ENCODE measurements at places on chromosomes 6 and 20. TPM values are rescaled to one million over a fixed set of nuclear protein-coding genes. Genes with fewer than 3 reads are reported as not detected.

- DNase-seq: no peak
These were observed 129.3 kb upstream of the SYNCRIP start for GRCh38 chr6:85771925-85772430.

GRCh38 chr20:59421920-59422637 lies 121.7 kb downstream of the EDN3 start:
- DNase-seq: no peak

DNA sequence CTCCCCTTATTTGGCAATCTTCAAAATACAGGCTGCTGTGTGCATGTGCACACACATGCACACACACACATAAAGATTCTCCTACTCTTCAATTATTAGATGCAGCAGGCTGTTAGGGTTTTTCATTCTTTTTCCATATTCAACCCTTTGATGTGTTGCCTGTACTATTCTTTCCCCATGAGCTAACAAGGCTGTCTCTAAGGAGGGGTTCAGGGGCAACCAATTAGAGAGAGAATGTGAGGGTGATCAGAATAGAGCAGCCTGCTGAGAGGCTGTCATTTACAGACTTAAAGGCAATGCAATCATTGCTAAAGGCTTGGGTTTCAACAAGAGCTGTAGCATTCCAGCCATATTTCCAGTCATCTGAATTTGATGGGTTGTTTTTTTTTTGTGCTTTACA lies 467.4 kb upstream of the ID4 start:
- DNase-seq: no peak

PSORS1C2 gene
- polyA plus RNA-seq: not detected

AURKA gene
- polyA plus RNA-seq: 14.2 TPM

- no peak for DNase-seq
These were observed 8.4 kb downstream of the HLA-E start for GRCh38 chr6:30497714-30498113.

ZC3H12D gene
- polyA plus RNA-seq: 0.53 TPM

DNA sequence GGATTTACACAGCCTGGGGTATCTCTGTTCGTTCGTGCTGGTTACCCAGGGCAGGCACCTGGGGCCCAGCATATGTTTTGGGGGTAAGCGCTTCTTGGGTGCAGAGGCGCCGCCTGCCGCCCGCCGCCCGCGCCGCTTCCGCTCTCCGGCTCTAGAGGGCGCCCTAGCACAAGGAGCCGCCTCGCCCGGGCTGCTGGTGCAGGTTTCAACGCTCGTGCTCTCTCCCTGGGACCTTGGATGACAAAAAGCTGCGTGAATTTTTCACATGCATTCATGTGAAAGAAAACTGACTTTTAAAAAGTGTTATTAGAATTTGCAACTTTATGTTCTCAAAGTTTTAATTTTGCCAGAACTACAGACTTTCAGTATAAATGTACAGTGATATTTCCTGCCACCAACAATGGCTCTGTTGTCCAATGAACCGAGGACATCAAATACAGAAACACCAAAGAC lies 32.5 kb downstream of the PRR18 start:
- peak; percentile 41 for DNase-seq

DNA sequence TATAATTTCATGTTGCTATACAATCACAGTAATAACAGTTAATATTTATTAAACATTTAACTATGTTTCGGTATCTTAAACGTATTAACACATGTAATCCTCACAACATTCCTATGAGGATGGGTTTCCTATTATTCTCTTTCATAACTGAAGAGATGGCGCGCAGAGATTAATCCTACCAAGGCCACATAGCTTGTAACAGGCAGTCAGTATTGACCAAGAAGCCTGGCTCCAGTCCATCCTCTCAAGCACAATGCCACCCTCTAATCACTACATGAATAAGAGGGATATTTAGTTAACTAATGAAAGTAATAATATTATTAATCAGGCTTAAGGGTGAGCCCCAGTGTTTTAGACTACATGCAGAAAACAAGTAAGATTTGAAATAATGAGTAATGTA lies 149.7 kb upstream of the SIM1 start:
- no peak for DNase-seq

DNA sequence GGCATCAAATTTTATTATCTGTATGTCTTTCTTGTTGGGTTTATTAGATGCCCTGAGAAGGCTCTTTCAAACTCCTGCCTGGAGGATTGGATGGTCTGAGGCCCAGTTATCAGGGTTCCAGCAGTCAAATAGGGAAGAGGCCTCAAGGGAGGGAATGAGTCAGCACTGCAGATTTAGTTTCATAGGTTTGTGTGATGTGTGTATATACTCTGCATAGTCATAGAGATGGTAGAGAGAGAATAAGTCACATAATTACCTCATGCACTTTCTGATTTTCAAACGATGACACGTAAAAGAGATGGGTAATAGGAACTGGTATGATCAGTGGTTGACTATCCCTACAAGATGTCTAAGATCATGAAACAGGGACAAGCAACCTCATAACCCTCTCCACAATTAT lies 82.1 kb downstream of the ADAT2 start:
- no peak for DNase-seq

RRAGD gene
- polyA plus RNA-seq: 36.7 TPM

DNA sequence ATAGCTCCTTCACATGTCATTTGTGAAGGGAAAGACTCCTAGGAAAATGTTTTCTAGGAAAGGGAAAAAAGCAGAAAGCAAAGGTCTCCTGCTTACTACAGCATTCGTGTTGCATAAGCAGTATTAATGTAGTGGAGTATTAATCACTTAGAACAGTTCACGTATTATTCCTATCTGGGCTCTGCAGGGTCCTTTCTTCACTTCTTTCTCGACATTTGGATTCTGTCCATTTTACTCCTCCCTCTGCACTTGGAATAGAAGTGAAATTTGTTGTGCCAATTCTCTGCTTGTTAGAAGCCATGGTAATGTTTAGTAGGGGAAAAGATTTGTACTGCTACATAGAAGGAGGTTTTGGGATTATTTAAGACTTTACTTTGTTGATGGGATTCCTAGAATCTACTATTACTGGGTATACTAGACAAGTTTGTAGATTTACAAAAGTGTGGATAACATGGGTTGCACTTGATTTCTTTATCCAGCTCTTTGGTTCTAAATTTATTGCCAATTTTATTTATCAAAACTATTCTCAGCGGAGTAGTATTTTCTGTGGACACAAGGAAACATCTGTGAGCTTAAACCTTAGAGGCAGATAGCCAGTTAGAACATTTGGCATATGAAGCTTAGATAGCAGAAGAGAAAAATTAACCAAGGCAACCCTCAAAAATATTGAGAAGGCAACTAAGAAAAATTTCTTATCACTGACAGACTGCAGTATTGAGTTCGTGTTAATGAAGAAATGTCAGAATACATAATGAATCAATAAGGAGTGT lies 108.4 kb upstream of the ESR1 start:
- no peak for DNase-seq

- DNase-seq: no peak
These were observed 22.3 kb downstream of the MARCKS start for GRCh38 chr6:113879186-113880096.

DNA sequence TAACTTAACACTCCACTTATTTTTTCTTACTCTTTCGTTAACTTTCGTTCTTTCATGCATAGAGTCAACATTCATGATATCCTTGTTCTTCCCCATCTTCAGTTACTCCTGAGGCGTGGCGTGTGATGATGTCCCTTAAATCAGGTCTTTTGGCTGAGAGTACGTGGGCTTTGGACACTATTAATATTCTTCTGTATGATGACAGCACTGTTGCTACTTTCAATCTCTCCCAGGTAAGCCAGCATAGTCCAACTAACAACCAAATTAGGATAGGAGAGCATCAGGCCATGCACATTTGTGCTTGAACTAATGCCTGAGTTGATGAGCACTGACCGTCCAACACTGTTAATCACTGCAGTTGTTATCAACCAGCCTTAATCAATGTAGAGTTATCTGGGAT lies 119.6 kb downstream of the TMEM242 start:
- no peak for DNase-seq

DNA sequence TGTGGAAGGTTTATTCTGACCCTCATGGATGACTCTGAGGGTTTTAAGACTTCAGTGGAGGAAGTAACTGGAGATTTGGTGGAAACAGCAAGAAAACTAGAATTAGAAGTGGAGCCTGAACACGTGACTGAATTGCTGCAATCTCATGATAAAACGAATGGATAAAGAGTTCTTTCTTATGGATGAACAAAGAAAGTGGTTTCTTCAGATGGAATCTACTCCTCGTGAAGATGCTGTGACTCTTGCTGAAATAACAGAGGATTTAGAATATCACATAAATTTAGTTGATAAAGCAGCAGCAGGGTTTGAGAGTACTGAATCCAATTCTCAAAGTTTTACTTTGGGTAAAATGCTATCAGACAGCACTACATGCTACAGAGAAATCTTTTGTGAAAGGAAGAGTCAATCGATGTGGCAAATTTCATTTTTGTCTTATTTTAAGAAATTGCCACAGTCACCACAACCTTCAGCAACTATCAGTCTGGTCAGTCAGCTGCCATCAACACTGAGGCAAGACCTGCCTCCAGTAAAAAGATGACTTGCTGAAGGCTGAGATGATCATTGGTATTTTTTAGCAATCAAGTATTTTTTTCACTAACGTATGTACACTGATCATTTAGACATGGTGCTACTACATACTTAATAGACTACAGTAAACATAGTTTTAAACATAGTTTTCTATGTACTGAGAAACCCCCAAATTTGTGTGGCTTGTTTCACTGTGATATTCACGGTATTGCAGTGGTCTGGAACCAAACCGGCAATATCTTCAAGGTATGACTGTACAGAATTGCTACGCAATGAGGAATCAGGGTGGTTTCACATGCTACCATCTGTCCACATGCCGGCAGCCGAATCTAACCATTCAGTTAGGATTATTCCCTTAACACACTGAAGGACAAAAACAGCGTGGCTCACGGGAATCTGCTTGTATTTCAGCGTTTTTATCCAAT lies 149.0 kb downstream of the MYB start:
- DNase-seq: no peak

- no peak for DNase-seq
These were observed 138.0 kb downstream of the THBS2 start for GRCh38 chr6:169115632-169116031.

DNA sequence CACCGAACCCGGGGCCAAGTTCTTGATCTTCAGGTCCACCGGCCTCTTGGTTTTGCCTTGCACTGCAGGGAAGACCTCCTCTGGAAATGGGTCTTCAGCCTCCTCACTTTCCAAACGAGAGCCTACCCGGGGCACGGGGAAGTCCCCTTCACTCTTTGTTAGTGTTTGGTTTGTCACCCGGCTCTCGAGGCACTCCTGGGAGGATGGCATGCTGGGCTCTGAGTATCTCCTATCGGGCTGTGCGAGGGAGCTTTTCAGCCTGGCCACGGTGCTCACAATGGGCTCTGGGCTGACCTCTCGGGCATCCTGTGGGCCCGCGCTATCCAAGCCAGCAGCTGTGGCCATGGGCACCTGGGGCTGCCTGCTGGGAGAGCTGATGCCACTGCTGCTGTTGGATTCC lies 8.1 kb downstream of the TAGAP start:
- DNase-seq: no peak

- DNase-seq: no peak
These were observed 15.4 kb downstream of the SRSF3 start for GRCh38 chr6:36609582-36609981.

OR2B6 gene
- 0.08 TPM for polyA plus RNA-seq

OPRM1 gene
- polyA plus RNA-seq: not detected

ENPP1 gene
- polyA plus RNA-seq: 17.3 TPM

MRAP2 gene
- polyA plus RNA-seq: 2.7 TPM

GRCh38 chr6:121912905-121913304 lies 477.5 kb downstream of the GJA1 start:
- no peak for DNase-seq

DNA sequence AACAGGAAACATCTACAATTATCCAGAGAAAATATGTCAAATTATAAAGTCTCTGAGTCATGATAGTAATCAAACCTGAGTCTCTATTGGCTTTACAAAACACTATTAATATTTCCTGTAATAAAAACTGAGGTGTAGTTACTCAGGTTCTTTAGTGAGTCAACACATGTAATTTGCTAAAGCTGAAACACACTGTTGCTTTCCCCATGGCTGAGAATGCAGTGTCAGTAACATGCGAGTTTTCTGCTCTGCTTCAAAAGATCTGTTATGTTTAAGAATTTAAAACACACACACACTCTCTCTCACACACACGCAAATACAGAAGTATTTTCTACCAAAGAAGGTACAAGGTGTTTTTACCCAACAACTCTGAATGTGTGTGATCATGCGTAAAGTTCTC lies 38.6 kb downstream of the ATXN1 start:
- no peak for DNase-seq

GRCh38 chr6:146909886-146910285 lies 294.3 kb upstream of the STXBP5 start:
- no peak for DNase-seq

- DNase-seq: no peak
These were observed 34.2 kb downstream of the SLC23A2 start for GRCh38 chr20:4966826-4967751.

DNA sequence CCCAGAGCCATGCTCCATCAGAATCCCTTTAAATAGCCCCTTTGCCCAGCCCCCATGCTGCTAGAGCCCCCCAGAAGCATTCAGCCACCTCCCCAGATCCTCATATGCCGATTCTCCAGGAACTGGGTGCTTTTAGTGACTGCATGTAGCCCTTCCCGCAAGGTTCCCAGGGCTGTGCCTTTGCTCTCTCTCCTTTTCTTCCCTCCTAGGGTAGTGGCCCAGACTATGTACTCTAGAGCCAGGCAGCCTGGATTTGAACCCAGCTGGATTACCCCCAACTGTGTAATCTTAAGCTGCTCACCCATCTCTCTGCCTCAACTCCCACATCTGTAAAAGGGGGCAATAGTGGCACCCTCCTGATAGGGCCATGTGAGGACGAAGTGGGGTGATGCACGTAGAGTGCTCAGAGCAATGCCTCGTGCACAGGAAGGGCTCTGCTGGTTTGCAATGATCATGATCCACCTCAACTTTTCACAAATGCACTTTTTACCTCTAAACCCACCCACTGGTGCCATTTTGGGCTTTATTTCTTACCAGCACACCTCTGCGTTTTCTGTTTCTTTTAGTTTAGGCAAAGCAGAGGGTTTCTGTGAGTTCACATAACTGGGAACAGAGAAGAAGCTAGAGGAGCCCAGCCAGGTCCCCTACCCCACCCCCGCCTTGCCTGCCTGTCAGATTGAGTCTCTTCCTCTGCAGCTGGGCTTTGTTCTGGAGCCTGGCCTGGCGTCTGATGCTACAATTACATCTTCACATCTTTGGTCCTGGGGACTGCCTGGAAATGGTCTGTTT lies 396.5 kb downstream of the RNGTT start:
- DNase-seq: no peak

DNA sequence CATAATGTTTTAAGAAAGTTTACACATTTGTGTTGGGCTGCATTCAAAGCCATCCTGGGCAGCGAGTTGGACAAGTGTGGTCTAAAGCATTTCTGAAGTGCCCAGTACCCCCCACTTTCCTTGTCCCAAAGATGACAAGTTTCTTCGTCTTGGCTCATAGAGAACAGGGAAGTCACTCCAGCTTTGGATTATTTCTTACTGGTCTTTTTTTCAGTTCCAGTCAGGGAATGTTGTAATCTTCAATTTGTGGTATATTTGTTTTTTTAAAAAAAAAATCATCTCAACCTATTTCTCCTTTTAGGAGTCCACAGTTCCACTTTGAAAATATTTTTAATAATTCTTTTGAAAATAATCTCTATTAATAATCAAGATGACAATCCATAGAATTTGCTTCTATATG lies 34.0 kb downstream of the SLX4IP start:
- DNase-seq: no peak

DLK2 gene
- 1.4 TPM for polyA plus RNA-seq

SIRPD gene
- not detected for polyA plus RNA-seq

HLA-G gene
- 3.3 TPM for polyA plus RNA-seq

Data from right renal pelvis (tissue), 4 donors.